T-helper 17 cell (primary cell): ENCODE measurements at places on chromosomes 5 and 9.

GRCh38 chr5:38265546-38266179 is 7.3 kb downstream of the EGFLAM start:
- DNase-seq = peak; percentile 25

GRCh38 chr9:20988061-20988460 is 43.4 kb downstream of the HACD4 start:
- DNase-seq = no peak

GRCh38 chr5:36631620-36632362 is 25.4 kb downstream of the SLC1A3 start:
- DNase-seq = no peak

- no peak for DNase-seq
Observed at GRCh38 chr9:120474591-120475243, 105.2 kb downstream of the CDK5RAP2 start.

DNA sequence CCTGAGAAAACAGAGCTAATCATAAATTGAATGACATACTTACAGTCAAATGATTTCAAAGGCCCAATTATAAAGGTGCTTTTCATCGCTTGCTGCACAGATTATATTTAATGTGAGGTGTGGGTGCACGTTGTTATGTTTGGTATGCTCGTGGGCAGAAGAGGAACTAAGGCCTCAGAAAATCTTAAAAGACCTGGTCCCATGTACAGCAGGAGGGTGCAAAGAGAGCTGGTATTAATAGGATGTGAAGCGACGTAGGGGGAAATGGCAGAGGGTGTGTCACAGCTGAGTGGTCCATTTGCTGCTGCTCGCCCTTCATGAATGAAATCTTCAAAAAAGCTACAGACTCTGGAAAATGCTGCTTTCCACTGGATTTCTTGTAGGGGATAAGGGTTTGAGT is 40.5 kb upstream of the IFNK start:
- DNase-seq = no peak

- no peak for DNase-seq
Observed at GRCh38 chr5:157745041-157745456, 1.5 kb downstream of the LSM11 start.

DNA sequence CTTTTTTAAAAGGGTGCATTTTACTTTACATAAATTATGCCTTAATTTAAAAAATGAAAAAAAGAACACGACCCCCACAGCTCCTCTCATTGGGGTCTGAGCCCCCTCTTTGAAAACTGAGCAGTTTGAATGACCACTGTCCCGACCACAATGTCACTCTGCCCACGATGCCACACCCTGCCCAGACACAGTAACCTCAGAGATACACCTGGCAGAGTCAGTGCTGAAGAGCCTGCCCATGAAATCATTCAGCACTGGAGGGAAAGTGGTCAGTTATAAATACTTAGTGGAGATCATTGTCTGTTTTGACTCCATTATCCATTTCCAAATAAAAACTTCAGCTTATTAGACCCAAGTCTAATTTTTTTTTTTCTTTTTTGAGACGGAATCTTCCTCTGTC is 49.3 kb downstream of the DNAJC21 start:
- no peak for DNase-seq

DNA sequence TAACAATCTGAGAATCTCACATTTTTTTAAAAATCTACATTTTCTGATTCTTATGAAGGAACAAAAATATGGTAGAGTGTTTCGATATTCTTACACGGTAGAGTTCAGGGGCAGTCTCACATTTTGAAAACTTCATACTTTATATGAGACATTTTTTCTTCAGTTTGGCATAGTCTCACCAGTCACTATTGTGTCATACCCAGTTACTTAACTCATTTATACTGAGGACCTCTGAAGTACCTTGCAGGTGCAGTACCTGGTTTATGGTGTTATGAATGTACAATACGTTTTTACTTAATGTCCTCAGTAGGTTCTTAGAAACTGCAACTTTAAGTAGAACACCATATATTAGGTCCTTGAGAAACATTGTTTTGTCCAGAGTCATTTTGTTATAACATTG is 196.6 kb downstream of the SGCD start:
- DNase-seq = no peak

DNA sequence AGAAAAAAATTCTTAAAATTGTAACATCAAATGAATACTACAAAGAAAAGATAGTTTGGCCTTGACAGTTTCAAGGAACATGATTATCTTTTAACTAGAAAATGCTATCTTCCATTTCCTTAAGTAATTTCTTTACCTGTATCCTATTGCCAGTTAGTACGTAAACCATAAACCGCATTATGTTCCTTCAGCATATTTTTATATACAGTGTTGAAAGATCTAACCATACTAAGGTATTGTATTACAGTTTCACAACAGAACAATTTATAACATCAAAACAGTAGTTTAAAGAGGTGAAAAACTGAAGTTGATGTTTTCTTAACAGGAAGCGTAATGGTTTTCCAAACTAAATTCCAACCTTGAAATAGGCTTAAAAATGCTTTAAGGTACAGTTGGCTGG is 45.1 kb downstream of the GLRX start:
- DNase-seq = no peak

DNA sequence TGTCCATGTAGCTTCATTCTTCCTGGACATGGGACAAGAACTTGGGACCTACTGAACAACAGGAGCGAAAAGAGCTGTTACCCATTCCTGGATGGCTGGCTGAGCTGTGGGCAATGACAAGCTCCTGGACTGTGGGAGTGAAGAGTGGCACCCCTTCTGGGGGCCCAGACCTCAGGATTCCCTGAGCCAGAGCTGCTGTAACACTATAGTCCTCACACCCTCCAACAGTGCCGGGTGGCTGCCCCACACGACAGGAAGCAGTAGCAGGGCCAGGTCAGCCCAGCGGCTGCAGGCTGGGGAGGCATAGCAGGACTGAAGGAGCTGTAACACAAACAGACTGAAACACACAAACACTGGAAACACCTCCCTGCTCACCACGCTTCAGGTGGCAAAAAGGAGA is 169.7 kb upstream of the IRX2 start:
- no peak for DNase-seq
